ENCODE measurements at places on chromosomes 11 and 22. TPM values are rescaled to one million over a fixed set of nuclear protein-coding genes. Genes with fewer than 3 reads are reported as not detected.

DNA sequence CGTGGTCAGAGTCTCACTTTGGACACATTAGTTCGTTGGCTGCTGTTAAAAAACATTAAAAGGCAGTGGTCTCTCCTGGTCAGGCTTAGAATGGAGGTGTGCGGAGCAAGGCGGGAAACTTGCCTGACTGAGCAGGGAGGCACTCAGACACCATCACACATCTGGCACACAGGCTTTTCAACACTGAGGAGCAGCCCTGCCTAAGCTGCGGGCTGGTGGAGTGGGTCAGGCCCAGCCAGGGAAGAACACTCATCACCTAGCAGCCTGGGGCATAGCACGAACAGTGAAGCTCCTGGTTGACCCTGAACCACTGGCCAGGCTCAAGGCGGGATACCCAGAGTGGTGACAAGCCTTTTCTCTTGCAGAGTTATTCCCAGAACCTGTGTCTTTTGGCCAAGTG, 4.2 kb downstream of the KAT5 start:
- DNase-seq = no peak

SLC22A8 gene
- not detected for total RNA-seq

GRCh38 chr11:128291835-128292234, 295.5 kb downstream of the ETS1 start:
- peak; percentile 74 for DNase-seq

DNA sequence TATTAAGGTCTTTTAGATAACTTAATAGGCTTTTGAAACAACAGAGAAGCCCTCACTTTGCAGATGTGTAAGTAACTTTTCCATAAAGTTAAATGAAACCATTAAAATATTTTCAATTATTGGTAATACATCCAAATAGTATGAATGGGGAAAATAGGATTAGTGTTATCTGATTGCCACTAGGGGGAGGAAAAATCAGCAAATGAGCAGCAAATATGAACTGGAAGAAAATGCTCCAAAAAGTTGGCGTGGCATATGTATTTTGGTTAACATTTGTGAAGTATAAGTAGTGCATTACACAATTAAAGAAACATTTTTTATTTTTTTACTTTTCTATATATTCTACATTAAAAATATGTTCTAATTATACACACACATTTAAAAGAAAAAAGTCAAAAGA, 259.8 kb upstream of the ANO5 start:
- DNase-seq = no peak

DNA sequence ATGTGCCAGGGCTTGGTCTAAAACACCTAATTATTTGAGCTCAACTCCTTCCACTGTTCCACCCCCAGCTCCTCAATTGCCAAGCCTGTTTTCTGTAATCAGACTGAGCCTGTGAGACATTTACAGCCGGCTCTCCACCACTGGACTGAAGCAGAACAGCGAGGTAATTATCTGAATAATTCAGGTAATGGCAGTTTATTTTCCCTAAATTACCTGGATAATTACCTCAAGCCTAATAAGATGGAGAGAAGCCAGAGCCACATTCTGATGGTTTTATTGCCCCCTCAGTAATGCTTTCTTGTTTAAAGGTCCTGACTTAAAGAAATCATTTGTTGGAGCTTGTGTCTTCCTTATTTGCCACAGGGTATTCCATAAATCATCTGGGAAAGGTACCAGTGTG, 64.2 kb downstream of the FZD4 start:
- DNase-seq = no peak

DNA sequence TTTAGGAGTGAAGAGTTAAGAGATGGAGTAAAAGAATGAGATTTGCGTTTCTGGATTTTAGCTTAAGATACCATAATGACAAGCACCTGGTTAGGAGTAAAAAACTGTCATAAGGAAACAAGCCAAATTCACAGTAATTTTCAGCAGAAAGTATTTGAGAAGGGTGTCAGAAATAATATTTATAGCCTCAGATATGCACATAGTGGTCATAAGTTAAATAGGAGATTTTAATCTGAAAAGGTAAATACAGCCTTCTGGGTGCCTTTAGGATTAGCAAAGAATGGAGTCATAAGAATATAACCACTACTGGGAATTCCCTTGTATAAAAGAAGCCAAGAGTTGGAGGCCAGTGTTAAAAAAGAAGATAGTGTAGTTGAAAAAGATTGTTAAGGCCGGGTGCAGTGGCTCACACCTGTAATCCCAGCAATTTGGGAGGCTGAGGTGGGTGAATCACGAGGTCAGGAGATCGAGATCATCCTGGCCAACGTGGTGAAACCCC, 160.1 kb downstream of the SWAP70 start:
- no peak for DNase-seq

TSGA10IP gene
- total RNA-seq = not detected

DNA sequence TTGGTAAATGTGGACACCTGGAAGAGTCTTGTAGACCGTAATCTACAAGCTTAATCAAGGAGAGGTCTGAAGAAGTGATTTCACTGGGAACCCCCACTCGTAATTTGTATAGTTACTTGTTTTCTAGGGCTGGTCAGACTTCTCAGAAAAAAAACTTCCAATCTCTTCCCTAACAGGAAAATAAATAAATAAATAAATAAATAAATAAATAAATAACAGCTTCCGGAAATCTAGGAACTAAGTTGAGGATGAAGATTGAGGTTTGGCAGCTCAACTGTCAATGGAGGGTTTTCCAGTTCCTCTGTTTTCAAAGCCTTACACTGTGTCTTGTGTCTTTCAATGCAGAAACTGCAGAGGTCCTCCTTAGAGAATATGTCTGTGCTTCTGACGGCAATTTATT, 17.7 kb upstream of the TYR start:
- DNase-seq = no peak

C22orf42 gene
- not detected for total RNA-seq

CRACR2B gene
- total RNA-seq = 1.2 TPM

DNA sequence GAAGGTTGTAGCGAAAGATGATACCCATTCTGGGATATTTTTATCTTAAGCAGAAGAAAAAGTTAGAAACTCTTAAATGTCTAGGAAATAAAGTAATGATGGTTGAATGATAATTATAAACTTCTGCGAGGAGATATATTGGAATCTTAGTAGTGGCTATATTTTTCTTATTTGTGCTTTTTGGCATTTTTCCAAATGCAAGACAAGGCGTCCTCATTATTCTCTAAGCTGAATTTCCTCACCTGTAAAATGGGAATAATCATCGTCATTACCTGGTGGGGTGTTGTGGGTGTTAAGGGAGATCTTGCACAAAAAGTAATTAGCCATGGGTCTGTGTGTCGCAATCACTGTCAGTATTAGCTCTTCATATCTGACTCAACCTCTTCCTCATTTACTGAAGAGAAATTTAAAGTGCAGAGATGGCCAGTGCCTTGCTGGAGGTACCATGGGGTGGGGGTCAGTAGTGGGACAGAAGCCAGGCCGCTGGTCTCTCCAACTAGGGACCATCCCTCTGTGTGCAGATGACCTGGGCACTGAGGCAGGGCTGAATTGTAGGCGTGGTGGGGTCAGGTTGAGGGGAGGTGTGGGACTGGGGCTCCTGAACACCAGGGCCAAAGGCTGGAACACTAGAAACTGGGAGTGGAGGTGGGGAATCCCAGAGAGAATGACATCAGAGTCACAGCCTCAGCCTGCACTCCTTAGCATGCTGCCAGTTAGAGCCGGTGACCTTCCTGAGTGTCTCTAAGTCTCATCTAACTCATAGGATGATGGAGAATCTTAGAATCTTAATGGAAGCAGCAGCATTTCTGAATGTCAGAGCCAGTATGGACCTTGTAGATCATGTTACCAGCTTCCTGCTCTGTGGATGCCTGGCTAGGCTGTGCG, 4.1 kb downstream of the PITPNM1 start:
- DNase-seq = no peak

PARVG gene
- total RNA-seq = 132 TPM

HEPHL1 gene
- not detected for total RNA-seq

APOA4 gene
- total RNA-seq = not detected

DNA sequence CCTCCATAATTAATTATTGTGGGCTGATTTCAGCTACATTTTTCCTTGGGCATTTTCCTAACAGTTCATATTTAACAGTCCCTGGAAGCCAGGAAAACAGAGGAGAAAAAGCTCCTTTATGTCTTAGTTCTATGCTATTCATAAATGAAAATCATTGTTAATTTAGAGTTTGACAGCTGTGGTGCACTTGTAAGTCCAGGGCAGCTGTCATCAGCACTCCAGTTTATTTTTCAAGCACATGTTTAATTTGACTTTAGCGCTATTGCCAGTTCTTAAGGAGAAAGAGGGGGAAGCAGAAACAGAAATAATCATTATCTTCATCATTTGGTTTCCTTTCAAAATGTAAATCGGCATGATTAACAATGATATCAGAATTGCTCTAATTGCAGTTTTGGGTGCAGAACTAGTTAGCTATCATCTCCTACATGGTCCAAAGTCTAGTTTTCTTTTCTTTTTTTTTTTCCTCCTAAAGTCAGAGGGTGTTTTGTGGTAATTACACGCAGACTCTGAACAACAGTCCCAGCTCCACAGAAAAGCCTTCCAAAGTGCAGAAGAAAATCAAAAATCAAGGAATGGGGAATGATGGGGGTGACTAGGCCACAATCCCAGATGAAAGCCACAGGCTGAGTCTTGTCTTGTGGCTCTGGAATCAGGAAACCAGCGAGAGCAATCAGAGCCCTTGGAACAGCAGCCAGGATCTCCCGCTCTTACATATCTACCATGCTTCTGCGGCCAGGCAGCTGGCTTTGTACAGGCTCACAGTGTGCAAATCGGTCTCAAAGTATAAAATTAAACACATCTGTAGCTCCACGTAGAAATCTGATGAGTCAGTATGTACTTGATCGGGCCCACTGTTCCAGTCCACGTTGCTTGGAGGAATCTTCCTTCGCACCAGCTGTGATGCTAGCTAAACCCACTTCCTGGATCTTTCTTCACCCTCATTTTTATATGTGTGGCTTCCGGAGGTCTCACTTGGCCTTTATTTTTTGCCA, 91.9 kb downstream of the SPON1 start:
- DNase-seq = no peak

TENM4 gene
- not detected for total RNA-seq

DNA sequence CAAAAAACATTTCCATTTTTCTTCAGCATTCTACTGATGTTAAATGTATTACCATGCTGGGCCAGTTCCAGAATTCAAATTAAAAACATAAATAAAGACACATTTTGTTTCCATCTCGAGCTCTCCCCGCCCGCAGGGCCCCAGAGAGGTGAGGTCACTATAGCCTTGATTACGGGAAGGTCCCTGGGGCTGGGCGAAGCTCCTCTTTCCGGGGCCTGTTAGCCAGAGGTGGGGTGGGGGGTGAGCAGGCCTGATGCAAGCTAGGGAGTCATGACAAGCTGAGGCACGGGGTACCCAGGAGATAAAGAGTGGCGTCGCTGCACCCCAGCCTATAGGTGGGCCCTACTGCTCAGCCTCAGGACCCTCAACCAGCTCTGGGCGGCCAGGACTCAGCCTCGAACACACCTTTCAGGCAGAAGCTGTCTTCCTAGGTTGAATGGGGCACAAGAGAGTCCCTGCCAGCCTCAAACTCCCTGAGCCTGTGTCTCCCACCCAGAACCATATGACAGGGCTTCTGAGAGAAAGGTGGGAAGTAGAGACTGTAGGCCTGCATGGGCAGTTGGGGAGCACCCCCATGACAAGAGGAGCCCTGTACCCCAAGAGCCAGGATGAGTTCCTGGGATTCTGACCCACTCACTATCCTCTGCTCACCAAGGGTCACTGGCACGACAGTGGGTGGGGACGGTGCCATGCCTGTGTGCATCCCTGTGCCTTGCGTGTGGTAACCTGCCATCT, 34.8 kb downstream of the KCNQ1OT1 start:
- DNase-seq = no peak

- no peak for DNase-seq
Measured at GRCh38 chr22:38133331-38133730, 22.8 kb upstream of the BAIAP2L2 start.

GRCh38 chr11:118152020-118152551, 537 bp downstream of the SCN4B start:
- no peak for DNase-seq

DNA sequence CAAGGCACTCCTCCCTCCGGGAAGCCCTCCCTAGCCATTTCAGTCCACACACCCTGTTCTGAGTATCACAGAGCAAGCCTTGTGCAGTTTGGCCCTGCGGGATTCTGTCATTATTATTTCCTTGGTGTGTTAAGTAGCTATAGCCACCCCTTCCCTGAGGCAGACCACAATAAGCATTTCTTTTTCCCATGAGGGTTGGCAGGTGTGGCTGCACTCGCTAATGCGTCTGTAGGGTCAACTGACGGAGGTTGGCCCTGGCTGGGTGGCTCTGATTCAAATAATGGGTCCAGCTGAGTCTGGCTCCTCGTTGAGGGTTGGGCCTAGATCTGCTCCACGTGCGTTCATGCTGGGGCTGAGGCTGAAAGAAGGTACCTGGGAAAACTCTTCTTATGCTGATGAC, 5.1 kb downstream of the F2 start:
- DNase-seq = no peak

- no peak for DNase-seq
Measured at GRCh38 chr22:28791841-28792490, 8.4 kb downstream of the XBP1 start.

- DNase-seq = no peak
Measured at GRCh38 chr11:39209981-39210380, 2249.5 kb downstream of the LRRC4C start.

DCHS1 gene
- total RNA-seq = 2.4 TPM

P2RX6 gene
- 0.59 TPM for total RNA-seq

ZNF280A gene
- total RNA-seq = not detected

- no peak for DNase-seq
Measured at GRCh38 chr11:37558619-37559210, 960.7 kb upstream of the RAG2 start.

JAML gene
- 71.5 TPM for total RNA-seq

All from CD4-positive, CD25-positive, alpha-beta regulatory T cell (primary cell).